Activated CD4-positive, alpha-beta memory T cell treated with anti-CD3 and anti-CD28 coated beads for 36 hours (primary cell): ENCODE measurements at places on chromosomes 4 and X.

- DNase-seq, result no peak
Measured at GRCh38 chrX:133815496-133815895, 169.9 kb downstream of the GPC3 start.

GRCh38 chrX:66731398-66731797 lies 92.5 kb upstream of the EDA2R start:
- no peak for DNase-seq

- no peak for DNase-seq
Measured at GRCh38 chr4:185020863-185021761, 2.8 kb downstream of the HELT start.

DNA sequence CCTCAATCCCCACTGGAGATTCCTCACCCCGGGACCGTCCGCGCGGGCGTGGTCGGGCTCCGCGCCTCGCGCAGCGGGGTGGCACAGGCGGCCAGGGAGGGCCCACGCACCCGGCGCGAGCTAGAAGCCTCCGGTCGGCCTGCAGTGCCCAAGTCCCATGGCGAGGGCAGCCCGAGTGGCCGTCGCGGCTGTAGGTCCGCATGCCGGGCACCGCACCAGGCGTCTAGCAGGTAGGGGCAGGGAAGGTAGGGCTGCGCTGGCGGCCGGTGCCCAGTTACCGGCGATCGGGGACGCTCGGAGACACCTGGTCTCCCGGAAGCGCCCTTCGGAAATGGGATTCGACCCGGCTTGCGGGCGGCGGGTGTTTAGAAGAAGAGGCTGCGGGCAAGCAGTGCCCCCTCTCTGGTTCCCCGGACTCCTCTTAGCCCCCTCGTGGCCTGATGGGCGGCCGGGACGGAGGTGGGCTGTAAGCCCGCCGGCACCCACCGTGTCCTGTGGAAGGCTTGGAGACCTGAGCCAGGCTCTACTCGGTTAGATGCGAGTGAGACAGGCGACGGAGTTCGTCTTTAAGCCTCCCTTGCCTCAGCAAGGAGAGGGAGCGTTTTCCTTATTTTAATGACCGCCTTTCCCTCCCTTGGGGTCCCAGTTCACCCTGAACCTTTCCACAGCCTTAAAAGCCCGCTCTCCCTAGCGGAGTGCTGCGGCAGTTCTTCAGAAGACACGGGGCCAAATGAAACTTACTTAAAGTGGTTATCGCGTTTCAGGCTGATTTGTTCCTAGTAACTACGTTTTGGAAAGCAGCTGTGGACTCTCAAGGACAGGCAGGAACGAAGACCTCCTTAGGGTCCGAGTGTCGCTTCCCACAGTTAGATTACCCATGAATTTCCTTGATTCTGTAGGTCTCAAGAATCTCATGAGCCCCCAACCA lies 821 bp downstream of the SLITRK2 start:
- no peak for DNase-seq
